ENCODE measurements at places on chromosomes 7 and 10.

DNA sequence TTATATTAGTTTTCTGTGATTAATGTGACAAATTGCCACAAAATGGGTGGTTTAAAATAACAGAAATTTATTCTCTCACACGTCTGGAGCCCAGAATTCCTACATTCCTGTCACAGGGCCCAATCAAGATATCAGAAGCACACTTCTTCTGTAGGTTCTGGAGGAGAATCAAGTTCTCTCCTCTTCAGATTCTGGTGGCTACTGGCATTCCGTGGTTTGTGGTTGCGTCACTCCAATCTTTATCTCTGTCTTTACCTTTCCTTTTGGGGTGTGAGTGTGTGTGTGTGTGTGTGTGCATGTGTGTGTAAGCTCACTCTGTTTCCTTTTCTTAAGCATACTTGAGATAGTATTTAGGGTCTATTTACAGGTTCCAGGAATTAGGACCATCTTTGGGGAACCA is 115.5 kb upstream of the DKK1 start:
- DNase-seq: no peak

DNA sequence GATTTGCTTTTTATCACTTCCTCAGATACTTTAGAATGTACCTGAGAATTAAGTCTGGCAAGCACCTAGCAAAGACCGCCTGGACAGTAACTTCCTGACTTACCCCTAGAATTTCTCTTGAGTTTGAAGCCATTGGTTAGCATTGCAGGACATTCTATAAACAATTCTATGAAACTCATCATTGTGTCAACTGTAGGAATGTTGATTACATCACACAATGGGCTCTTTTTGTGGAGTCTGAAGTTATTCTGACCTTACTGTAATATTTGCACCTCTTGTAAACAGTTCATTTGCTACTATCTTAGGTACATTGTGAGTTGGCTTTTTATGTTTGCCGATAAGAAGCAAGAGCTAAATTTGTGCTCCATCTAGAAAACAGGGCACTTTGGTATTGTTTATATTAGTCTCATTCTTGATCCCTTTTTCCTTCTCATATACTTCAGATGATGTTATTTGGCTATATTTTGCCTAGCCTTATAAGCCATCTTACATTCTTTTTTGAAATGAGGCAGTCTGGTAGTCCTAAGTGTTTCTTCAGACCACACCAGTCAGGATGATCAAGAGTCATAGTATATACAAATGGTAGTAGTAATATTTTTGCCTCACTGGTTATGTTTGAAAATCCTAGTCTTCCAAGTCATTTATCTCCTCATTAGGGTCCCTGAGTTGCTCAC is 52.4 kb downstream of the CASD1 start:
- DNase-seq: no peak

GRCh38 chr10:100506596-100507356 is 12.9 kb downstream of the SEC31B start:
- DNase-seq: no peak

GRCh38 chr7:100642534-100642907 is 1.2 kb upstream of the TFR2 start:
- DNase-seq: no peak

- no peak for DNase-seq
Observed at GRCh38 chr7:94195201-94195600, 191.0 kb upstream of the BET1 start.

- no peak for DNase-seq
Observed at GRCh38 chr7:46908770-46909169, 673.1 kb downstream of the TNS3 start.

GRCh38 chr10:71378336-71379117 is 18.2 kb upstream of the CDH23 start:
- DNase-seq: no peak

DNA sequence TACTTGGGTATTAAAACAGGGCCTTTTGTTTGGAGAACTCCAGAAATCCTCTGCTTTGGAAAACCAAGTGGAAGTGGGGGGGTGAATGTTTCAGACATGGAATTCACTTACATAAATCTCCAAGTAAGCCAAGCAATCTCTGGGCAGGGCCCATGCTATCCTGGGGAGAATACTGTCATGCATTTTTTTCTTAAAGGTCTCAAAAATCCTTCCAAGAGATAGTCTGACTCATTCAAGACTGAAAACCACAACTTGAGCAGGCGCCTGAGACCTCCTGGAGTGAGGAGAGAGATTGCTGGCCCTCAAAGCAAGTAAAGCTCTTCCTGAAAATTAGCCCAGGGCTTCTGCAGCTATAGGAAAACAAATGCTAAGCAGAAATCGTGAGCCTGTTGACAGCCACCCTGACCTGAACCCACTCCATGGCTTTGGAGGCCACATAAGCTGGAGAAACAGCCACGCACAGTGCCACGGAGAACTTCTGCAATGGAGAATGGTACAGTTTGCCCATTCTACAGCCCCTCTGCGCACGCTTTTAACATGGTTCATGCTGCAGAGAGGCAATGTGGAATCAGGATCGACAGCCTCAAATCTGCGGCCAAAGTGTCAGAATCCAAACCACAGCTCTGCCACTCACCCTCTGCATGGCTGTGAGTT is 203.1 kb upstream of the AUTS2 start:
- DNase-seq: no peak

GRCh38 chr7:133535308-133535707 is 282.4 kb downstream of the EXOC4 start:
- no peak for DNase-seq

DNA sequence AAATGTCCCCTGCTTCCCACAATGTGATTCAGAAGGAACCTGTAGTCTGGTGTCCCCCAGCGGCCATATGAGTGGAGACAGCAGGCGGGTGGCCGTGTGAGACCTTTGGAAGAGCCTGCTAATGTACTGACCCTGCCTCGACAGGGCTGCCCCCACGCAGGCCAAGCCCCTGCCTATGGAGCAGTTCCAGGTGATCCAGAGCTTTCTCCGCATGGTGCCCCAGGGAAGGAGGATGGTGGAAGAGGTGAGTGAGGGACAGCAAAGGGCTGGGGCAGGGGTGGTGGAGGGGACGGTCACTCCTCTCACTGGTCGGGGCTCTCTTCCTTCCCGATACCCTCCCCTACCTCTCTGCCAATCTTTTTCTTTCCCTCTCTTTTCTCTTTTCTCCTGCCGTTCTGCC is 55.7 kb downstream of the PALD1 start:
- DNase-seq: no peak

GRCh38 chr7:50504646-50505546 is 54.7 kb upstream of the FIGNL1 start:
- no peak for DNase-seq

GRCh38 chr10:118971876-118972275 is 57.6 kb upstream of the NANOS1 start:
- DNase-seq: no peak

DNA sequence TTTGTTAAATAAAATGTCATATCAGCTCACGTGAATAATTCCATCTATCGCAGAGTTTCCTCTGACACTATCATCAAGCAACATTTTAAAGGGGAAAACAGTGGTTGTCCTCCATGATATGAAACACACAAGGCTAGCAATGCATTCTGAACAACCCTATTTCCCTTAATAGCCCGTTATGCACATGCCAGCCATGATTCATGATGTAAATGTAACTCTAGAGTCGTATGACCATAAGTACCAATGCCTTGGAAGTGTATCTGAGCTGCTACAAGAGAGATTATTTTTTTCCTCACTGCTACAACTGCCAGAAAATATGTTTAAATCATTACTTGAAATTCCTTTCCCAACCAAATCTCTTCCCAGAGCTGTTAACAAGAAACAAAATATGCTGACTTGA is 159.4 kb downstream of the GRM8 start:
- DNase-seq: no peak

- no peak for DNase-seq
Observed at GRCh38 chr7:29337546-29338116, 143.1 kb downstream of the CHN2 start.

DNA sequence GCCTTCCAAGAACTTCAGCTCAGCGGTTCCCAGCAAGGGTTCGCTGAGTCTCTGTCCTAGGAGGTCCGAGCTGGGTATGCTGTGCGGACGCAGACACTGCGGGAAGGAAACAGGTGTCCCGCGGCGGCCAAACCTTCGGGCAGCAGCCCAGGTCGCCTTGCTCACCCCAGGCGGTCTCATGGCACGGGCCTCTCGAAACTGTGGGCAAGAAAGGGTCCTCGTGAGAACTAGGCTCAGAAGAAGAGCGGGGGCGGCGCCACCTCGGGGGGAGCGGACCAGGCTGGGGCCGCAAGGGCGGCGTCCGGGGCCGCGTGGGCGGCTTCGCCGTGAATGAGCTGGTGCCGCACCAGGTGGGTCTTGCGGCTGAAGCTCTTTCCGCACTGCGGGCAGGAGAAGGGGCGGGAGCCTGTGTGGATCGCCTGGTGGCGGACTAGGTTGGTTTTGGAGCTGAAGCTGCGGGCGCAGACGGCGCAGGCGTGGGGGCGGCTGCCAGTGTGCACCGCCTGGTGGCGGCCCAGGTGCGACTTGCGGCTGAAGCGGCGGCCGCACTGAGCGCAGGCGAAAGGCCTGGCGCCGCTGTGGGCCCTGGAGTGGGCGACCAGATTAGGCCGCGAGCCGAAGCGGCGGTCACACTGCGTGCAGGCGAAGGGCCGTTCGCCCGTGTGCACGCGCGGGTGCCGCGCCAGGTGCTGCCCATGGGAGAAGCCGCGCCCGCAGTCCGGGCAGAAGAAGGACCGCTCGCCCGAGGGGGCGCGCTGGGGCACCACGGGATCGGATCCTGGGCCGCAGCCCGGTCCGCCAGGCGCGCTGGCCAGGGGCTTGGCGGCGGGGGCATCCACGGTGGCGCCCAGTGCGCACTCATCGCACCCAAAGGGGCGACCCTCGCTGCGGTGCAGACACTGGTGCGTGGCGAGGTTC is 8.6 kb downstream of the ZNF467 start:
- no peak for DNase-seq

DNA sequence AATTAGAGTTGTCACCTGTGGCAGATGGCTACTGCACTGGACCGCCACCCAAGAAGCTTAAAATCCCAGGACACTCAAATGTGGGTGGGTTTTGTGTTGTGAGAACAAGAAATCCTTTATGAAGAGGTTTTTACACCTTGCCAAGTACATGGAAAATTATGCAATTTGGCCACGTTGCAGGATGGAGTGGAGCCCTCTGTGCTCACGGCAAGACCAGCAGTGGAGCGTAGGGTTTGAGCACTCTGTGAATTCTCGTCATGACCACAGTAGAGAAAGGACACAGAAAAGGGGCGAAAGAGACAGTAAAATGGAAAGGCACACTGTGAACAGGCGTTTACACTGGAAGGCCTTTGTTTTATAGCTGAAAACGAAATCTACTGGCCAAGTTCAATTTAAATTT is 222.6 kb downstream of the ADARB2 start:
- no peak for DNase-seq

- no peak for DNase-seq
Observed at GRCh38 chr7:32037650-32038198, 32.5 kb downstream of the PDE1C start.

Measured in stimulated activated CD4-positive, alpha-beta T cell treated with anti-CD3 and anti-CD28 coated beads, TNF-alpha, amount 100 ng/mL, for 24 hours (primary cell).